H9 (cell line): ENCODE measurements at places on chromosomes 5 and 9.

- peaks cover 4% of the 10 kb centered on the region; the same call in 1 of the 3 replicates for H3K36me3 ChIP-seq
- H3K27ac ChIP-seq: no peak overlapping the region
- H3K27me3 ChIP-seq: no peaks in the 10 kb centered on the region
- H3K4me3 ChIP-seq: no peak overlapping the region
- DNase-seq: no peak
- H3K4me1 ChIP-seq: no peaks in the 10 kb centered on the region
These were observed 174.6 kb upstream of the DAPK1 start for GRCh38 chr9:87322840-87323635.

DNA sequence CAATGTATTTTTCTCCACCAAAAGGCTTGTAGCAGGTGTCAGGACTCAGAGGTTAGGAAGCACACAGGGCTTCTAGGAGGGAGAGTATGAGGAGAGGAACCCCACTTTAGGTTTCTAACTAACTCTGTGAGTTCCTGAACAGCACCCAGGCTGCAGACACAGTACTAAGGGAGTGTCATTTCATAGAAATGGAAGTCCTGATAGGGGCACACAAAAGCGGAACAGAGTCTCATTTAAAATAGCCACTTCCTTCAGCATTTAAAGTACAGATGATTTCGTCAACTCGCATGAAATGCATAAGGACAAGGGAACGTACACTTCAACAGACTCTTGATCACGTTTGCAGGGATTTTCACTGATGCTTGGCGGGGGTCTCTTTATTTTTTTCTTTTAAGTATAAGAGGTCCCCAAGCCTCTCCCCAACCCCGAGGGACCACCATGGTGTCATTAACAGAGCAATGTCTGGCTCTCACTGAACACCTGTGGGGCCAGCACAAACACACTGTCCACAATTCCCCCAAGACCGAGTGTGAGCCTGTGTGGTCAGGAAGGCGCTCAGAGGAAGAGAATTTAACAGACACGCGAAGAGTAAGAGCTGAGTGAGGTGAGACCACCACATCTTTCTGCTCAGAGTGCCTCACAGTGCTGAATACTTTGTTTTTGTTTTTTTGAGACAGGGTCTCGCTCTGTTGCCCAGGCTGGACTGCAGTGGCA lies 82.3 kb downstream of the SECISBP2 start:
- H3K4me1 ChIP-seq: no peaks in the 10 kb centered on the region
- no peak overlapping the region for H3K27ac ChIP-seq
- H3K36me3 ChIP-seq: peaks cover 32% of the 10 kb centered on the region
- H3K4me3 ChIP-seq: no peak overlapping the region
- no peak for DNase-seq
- no peaks in the 10 kb centered on the region for H3K27me3 ChIP-seq

DNA sequence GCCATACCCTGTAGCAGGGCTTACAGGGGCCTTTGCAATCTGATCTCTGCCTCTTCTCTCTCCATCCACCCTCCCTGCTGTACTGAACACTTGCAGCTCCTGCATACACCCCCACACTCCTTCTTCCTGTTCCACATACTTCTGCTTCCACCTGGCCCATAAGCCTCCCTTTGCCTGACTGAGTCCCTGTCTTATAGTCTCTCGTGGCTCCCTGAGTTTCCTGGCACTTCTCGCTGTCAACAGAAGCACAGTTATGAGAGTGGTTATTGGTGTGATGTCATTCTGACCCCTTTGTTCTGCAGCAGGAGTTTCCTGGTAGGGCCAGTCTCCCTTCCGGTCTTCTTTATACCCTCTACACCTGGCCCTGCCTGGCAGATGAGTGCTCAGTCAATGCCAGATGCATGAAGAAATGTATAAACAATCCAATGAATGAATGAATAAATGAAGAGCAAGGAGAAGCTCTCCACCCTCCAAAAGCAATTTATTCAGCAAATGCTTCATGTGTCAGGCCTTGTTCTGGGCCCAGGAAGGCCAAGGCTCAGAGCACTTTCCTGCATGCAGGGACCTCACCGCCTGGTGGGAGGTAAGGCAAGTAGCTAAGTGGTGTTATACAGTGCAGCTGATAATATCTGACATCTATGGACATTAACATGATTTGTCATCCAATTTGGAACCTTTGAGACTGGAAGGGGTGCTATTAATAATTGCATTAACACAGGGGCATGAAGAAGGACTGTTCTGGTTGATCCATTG lies 20.5 kb upstream of the CSF1R start:
- H3K27ac ChIP-seq: no peak overlapping the region
- H3K4me3 ChIP-seq: no peak overlapping the region
- no peak for DNase-seq
- H3K4me1 ChIP-seq: no peaks in the 10 kb centered on the region
- no peaks in the 10 kb centered on the region for H3K36me3 ChIP-seq

DNA sequence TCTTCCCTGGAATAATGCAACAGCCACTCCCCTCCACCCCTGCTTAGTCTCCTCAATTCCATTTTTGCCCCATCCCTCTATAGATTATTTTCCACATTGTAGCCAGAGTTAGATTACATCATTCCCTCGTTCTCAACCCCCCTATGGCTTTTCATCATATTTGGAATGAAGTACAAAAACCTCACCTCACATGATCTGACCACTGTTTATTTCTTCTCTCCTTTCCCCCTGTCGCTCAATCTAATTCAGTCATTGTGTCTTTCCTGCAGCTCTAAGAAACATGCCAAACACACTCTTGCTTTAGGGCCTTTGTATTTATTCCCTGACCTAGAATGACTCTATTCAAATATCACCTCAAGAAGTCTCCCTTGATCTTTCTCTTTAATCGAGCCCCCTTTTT lies 22.6 kb upstream of the HK3 start:
- H3K4me3 ChIP-seq: no peak overlapping the region
- no peak overlapping the region for H3K27ac ChIP-seq
- no peaks in the 10 kb centered on the region for H3K27me3 ChIP-seq
- no peak for DNase-seq

- H3K27me3 ChIP-seq: no peaks in the 10 kb centered on the region
- H3K36me3 ChIP-seq: peaks cover 15% of the 10 kb centered on the region
- no peak overlapping the region for H3K27ac ChIP-seq
- H3K4me3 ChIP-seq: no peak overlapping the region
- H3K4me1 ChIP-seq: no peaks in the 10 kb centered on the region; the same call in 1 of the 2 replicates
These were observed 75.3 kb downstream of the RANBP17 start for GRCh38 chr5:170937072-170937471.

GRCh38 chr5:76292620-76293322 lies 110.3 kb upstream of the IQGAP2 start:
- no peak overlapping the region for H3K27ac ChIP-seq
- H3K4me1 ChIP-seq: peaks cover 2% of the 10 kb centered on the region; the same call in 1 of the 2 replicates
- H3K4me3 ChIP-seq: no peak overlapping the region
- no peak for DNase-seq
- H3K36me3 ChIP-seq: no peaks in the 10 kb centered on the region

- H3K4me3 ChIP-seq: no peak overlapping the region
- no peaks in the 10 kb centered on the region for H3K36me3 ChIP-seq
- no peak for DNase-seq
- no peaks in the 10 kb centered on the region for H3K4me1 ChIP-seq
- H3K27me3 ChIP-seq: no peaks in the 10 kb centered on the region
These were observed 24.0 kb upstream of the SRFBP1 start for GRCh38 chr5:121937762-121938161.

DNA sequence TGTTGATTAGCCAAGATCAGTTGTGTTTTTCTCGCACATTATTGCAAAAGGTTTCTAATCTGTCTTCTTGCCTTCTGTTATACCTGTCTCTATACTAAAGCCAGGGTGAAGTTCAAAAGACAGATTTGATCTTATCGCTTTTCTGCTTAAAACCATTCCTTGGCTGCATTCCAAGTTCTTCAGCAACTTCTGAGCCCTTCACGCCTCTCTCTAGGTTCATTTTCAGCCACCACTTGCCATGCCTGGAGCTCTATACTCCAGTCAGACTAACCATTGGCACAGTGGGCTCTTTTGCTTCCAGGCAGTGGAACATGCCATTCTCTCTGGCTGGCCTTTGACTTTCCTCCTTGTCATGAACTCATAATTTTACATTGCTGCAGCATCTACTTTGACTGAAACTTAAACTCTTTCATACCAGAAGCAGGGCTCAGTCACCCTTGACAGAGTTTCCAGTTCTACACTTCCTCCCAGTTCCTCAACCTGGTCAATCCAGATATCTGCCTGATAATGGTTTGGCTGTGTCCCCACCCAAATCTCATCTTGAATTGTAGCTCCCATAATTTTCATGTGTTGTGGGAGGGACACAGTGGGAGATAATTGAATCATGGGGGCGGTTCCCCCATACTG lies 114.4 kb downstream of the SLC12A2 start:
- H3K27ac ChIP-seq: no peak overlapping the region
- no peak overlapping the region for H3K4me3 ChIP-seq
- 0 out of 2 replicates have a peak, but pooled peaks cover 3% of the 10 kb centered on the region for H3K4me1 ChIP-seq
- H3K27me3 ChIP-seq: no peaks in the 10 kb centered on the region
- no peaks in the 10 kb centered on the region for H3K36me3 ChIP-seq

GRCh38 chr9:15203581-15203980 lies 103.4 kb downstream of the TTC39B start:
- no peaks in the 10 kb centered on the region for H3K27me3 ChIP-seq
- no peak overlapping the region for H3K27ac ChIP-seq
- no peak overlapping the region for H3K4me3 ChIP-seq
- peaks cover 15% of the 10 kb centered on the region for H3K36me3 ChIP-seq

DNA sequence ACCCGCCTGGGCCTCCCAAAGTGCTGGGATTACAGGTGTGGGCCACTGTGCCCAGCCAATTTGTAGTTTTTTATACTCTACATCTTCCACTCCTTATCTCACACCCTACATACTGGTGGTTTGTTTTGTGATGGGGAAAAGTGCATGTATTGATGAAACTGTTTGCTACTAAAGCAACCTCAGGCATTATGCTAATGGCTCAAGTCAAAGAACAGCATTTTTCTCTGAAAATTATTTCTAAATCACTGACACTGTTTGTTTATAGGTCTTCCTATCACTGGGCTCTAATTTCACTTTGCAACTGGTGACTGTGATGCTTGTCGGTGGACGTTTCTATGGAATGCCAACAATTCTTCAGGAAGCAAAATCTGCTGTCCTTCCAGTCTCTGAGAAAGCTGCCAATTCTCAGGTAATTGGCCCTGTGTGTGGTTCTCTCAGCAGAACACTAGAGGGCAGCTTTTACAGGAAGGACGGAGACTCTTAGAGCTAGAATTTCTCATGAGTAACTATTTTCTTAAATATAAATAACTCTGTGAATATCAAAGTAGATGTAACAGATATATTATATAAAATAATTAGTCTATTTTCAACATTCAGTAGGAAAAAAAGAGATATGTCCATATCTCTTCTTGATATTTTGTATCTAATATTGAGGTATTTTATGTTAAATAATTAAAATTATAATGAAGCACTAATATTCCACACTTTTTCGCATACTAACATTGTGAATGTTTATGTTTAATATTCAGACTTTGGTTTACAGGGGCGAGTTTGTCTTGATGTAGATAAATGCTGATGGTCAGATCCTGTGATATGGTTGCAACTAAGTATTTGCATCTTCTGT lies 244.1 kb downstream of the ADGRV1 start:
- no peaks in the 10 kb centered on the region for H3K4me1 ChIP-seq
- DNase-seq: peak; percentile 58
- H3K36me3 ChIP-seq: peaks cover 26% of the 10 kb centered on the region
- H3K27me3 ChIP-seq: no peaks in the 10 kb centered on the region
- no peak overlapping the region for H3K27ac ChIP-seq
- no peak overlapping the region for H3K4me3 ChIP-seq

DNA sequence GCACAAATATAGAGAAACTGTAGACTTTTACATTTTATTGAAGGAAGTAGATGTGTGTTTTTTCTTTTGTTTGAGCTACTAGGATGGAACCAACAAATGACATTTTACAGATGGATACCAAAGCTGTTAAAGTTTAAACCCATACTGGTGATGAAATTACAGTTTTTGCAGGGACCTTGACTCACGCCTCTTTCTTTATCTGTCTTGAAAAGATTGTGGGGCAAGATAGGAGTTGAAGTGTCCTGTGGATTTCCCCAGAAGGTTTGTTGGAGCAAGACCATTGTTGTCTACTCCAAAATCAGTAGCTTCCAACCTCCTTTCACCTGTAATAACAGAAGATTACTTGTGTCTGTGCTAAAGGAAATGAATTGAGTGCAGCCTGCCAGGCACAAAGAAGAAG lies 4.1 kb upstream of the C5orf63 start:
- no peaks in the 10 kb centered on the region for H3K27me3 ChIP-seq
- no peak overlapping the region for H3K4me3 ChIP-seq
- no peaks in the 10 kb centered on the region for H3K36me3 ChIP-seq

DNA sequence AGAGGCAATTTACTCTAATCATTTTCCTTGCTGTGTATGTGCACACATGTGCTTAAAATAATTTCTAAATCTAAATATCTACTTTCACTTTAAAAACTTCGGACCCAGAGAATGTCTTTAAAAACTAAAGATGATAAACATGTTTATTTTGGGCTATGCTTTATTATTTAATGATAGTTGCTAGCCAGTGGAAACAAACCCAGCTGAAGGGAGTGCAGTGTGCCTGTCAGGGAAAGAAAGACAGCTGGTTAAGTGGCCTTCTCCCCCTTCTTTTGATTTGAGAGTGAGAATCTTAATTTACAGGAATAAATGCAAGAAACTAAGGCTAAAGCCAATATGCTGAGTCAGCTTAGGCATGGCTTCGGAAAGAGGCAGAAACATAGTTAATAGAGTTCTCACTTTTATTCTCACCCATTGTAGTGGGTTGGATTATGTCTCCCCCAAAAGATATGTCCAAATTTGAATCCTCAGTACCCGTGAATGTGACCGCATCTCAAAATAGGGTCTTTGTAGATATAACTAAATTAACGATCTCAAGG lies 111.4 kb downstream of the DCP2 start:
- H3K27ac ChIP-seq: no peak overlapping the region
- H3K36me3 ChIP-seq: peaks cover 11% of the 10 kb centered on the region; the same call in 2 of the 3 replicates
- no peak for DNase-seq
- H3K4me3 ChIP-seq: no peak overlapping the region
- H3K4me1 ChIP-seq: peaks cover 2% of the 10 kb centered on the region; the same call in 1 of the 2 replicates
- H3K27me3 ChIP-seq: no peaks in the 10 kb centered on the region

- H3K4me3 ChIP-seq: no peak overlapping the region
- no peaks in the 10 kb centered on the region for H3K36me3 ChIP-seq
- no peak overlapping the region for H3K27ac ChIP-seq
- no peaks in the 10 kb centered on the region for H3K4me1 ChIP-seq
- no peaks in the 10 kb centered on the region for H3K27me3 ChIP-seq
These were observed 398.4 kb upstream of the IRX2 start for GRCh38 chr5:3149899-3150298.

- H3K27ac ChIP-seq: no peak overlapping the region
- no peaks in the 10 kb centered on the region for H3K27me3 ChIP-seq
- H3K36me3 ChIP-seq: no peaks in the 10 kb centered on the region
- H3K4me1 ChIP-seq: peaks cover 16% of the 10 kb centered on the region
These were observed 168.1 kb downstream of the EFNA5 start for GRCh38 chr5:107502676-107503060.

GRCh38 chr5:133423618-133424282 lies 188.6 kb downstream of the FSTL4 start:
- peak; percentile 86 for DNase-seq
- no peak overlapping the region for H3K27ac ChIP-seq
- no peak overlapping the region for H3K4me3 ChIP-seq
- no peaks in the 10 kb centered on the region for H3K36me3 ChIP-seq

DNA sequence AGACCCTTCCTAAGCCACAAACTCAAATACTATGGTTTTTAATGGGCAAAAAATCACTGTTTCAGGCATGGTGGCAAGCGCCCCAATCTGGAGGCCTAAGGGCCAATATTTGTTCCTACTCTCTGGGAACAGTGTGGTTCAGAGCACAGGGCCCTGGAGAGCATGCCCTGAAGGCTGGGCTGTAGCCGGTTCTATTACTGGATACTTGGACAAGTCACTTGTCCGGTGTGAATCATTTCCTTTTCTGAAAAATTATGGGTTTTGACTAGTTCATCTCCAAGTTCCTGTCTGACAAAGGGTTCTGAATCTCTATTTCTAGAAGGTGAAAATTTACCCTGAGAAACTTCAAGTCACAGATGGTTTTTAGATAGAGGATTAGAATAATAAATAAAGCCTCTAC lies 75.0 kb downstream of the OTULIN start:
- H3K4me3 ChIP-seq: no peak overlapping the region
- H3K27ac ChIP-seq: no peak overlapping the region
